ENCODE measurements at places on chromosomes 1 and 21.

GRCh38 chr1:25257196-25257595, 9.9 kb upstream of the RSRP1 start:
- no peaks in the 10 kb centered on the region for H3K36me3 ChIP-seq
- no peaks in the 10 kb centered on the region for H3K27me3 ChIP-seq
- peaks cover 28% of the 10 kb centered on the region for H3K4me1 ChIP-seq
- H3K4me3 ChIP-seq = peak overlapping the region; percentile 48
- no peak for DNase-seq

DNA sequence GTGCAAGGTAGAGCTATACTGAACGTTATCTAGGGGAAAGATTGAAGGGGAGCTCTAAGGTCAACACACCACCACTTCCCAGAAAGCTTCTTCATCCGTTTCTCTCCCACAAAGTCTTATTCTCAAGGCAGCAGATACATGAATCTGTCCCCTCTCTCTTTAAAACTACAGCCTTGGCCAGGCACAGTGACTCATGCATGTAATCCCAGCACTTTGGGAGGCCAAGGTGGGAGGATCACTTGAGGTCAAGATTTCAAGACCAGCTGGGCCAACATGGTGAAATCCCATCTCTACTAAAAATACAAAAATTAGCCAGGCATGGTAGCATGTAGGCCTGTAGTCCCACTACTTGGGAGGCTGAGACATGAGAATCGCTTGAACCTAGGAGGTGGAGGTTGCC, 8.1 kb downstream of the CYP4X1 start:
- H3K27ac ChIP-seq = peak overlapping the region; percentile 44
- peaks cover 18% of the 10 kb centered on the region for H3K4me1 ChIP-seq
- no peak overlapping the region for H3K4me3 ChIP-seq
- H3K27me3 ChIP-seq = no peaks in the 10 kb centered on the region
- no peak for DNase-seq

- H3K27ac ChIP-seq = no peak overlapping the region
- no peaks in the 10 kb centered on the region for H3K27me3 ChIP-seq
- no peaks in the 10 kb centered on the region for H3K36me3 ChIP-seq
- H3K4me1 ChIP-seq = no peaks in the 10 kb centered on the region
Observed at GRCh38 chr1:206649261-206649921, 14.1 kb downstream of the DYRK3 start.

DNA sequence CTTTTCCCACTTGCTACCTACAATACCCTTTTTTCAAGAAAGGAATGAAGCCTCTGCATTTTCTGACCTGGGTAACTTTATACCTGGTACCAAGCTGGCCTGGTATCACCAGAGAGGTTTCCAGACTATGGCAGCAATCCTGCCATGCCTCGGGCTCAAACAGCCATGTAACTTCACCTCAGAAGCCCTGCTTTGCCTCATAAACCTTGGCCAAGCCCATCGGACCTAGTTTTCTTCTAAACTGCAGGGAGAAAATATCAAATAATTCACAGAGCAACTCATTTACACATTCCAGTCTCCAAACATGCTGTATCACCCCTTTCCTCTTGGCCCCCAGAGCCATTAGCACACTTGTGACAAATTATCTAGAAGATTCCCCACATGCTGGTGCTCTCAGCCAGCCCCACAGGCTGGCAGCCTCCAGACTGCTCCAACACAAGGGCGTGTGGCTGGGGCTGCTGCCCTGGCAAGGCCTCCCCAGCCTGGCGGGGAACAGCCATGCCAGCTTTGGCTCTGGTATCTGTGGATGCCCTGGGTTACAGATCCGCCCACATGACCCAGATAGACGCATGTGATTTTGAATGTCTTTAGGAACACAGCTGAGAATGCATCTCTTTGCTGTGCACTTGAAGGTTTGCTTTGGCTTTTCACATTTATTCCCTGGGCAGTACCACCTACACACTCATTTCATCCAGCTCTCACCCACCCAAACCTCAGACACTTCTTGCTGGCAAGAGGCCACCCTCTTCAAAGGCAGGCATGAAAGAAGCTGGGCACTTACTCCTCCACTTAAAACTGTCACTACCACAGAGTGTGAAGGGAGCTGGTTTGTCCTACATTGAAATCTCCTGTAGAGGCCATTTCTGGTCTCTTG, 70.0 kb upstream of the BCAR3 start:
- H3K36me3 ChIP-seq = no peaks in the 10 kb centered on the region
- H3K4me3 ChIP-seq = no peak overlapping the region
- no peaks in the 10 kb centered on the region for H3K27me3 ChIP-seq

DNA sequence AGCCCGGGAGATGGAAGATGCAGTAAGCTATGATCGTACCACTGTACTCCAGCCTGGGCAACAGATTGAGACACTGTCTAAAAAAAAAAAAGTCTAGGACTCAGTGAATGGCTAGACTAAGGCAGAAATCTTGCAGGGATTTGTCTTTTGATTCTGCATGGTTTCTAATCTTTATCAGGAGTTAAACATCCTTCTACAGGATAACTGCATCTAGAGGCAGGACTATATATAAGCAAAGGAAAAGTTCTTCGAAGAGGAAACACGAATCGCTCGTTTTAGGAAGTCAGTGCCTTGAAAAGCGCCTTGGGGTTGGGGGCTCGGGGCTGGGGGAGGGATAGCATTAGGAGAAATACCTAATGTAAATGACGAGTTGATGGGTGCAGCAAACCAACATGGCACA, 602 bp upstream of the UFC1 start:
- peak overlapping the region; percentile 91 for H3K27ac ChIP-seq
- H3K27me3 ChIP-seq = no peaks in the 10 kb centered on the region
- H3K36me3 ChIP-seq = peaks cover 3% of the 10 kb centered on the region

- no peak for DNase-seq
- H3K27ac ChIP-seq = no peak overlapping the region
- no peaks in the 10 kb centered on the region for H3K27me3 ChIP-seq
- no peak overlapping the region for H3K4me3 ChIP-seq
- H3K4me1 ChIP-seq = peaks cover 59% of the 10 kb centered on the region
Observed at GRCh38 chr21:41955516-41955915, 1.7 kb upstream of the C2CD2 start.

Data from thoracic aorta (tissue), 2 donors.